ENCODE measurements at places on chromosomes 1 and 21.
A peak's percentile ranks its signal among the peaks of the same experiment; 100 is the strongest.

DNA sequence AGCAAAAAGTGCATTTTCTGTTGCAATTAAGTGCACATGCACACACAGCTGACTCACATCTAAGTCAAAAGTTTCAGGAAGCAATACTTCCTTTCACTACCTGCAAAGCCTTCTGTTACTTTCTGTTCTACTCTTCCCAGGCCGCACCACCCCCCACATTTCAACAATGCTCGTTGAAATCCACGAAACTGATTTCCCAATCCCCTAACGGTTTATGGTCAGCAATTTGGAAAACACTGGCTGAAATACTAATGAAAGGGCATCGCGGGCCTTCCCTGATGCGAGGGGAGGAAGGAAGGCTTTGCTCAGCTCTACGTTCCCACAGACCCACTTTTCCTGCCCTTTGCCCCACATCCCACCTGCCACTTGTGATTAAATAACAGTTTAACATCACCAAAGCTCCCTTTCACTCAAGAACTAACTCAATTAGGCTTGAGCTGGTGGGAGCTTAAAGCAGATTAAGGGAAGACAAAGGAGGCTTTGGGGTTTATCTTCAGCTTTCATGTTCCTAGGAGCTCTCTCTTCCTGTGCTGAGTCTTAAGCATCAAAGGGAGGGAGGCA is 243.2 kb upstream of the RAB4A start:
- peak; percentile 62 for DNase-seq

- DNase-seq: no peak
Measured at GRCh38 chr1:234975122-234975940, 153.3 kb downstream of the TOMM20 start.

- DNase-seq: no peak
Measured at GRCh38 chr1:154502744-154503115, 518 bp upstream of the SHE start.

GRCh38 chr1:36699113-36699911 is 216.6 kb upstream of the CSF3R start:
- no peak for DNase-seq

GRCh38 chr1:72635719-72636118 is 353.4 kb upstream of the NEGR1 start:
- peak; percentile 42 for DNase-seq

DNA sequence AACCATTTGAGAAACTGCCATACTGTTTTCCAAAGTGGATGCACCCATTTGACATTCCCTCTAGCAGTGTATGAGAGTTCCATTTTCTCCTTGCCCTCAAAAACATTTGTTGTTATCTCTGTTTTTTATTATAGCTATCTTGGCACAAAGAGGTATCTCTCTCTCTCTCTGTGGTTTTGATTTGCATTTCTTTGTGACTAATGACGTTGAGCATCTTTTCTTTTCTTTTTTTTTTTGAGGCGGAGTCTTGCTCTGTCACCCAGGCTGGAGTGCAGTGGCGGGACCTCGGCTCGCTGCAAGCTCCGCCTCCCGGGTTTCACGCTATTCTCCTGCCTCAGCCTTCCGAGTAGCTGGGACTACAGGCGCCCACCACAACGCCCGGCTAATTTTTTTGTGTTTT is 17.4 kb upstream of the ZMYM6 start:
- no peak for DNase-seq

Measured in femur (tissue), 1 donor.